ENCODE measurements at places on chromosomes 11 and 22.
A peak's percentile ranks its signal among the peaks of the same experiment; 100 is the strongest.

GRCh38 chr22:49936018-49936972, 17.9 kb downstream of the CRELD2 start:
- DNase-seq: peak; percentile 77

DNA sequence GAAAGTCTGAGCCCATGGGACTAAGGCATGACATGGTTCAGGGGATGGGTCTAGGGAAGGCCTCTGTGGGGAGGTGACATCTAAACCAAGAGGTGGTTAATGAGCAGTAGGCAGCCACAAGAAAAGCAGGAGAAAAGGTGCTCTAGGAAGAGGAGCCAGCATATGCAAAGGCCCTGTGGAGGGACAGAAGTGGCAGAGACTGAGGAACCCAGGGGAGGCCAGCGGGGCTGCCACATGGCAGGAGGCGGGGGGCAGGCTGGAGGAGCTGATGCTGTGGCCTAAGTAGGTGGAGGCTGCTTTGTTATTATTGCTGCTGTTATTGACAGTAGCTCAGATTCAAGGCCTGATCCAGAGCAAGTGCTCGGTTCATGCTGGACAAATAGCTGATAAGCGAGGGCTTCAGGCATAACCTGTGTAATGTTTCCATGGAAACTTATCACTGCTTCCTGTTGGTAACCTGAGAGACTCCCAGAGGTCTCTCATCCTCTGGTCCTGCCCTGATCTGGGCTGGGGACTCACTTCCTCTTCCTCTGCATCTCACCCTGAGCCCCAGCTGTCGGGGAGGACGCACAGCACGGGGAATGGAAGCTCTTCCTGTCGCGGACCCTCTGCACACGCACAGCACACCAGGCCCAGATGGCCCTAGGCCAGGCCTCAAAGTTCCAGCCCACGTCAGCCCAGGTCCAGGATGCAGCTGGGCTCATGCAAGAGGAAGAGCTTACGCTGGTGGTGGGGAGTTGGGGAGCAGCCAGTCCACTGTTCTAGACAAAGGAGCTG, 75.2 kb upstream of the TP53I11 start:
- no peak for DNase-seq

DNA sequence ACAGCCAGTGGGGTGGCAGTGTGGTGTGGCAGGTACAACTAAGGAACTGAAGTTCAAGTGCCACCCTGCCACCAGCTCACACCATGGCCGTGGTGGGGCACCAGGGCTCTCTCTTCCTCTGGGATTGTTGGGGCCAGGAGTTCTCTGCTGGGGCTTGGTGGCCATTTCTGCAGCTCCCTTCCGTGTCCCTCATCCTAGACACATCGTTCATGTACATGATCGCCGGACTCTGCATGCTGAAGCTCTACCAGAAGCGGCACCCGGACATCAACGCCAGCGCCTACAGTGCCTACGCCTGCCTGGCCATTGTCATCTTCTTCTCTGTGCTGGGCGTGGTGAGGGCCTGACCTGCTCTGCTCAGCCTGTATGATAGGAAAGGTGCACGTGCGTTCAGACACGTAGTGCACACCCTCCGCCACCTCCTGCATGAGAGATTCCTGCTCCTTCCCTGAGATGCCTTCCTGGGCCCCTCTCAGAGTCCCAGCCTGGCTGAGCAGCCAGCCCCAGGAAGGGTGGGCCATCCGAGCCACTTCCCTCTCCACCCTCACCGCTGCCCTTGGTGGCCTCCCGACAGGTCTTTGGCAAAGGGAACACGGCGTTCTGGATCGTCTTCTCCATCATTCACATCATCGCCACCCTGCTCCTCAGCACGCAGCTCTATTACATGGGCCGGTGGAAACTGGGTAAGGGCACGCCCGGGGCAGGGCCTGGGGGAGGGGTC, 7.3 kb upstream of the TAGLN start:
- DNase-seq: no peak

- no peak for DNase-seq
Observed at GRCh38 chr11:103898577-103899336, 137.7 kb upstream of the DDI1 start.

GRCh38 chr11:43074810-43075209, 237.0 kb upstream of the API5 start:
- no peak for DNase-seq

DNA sequence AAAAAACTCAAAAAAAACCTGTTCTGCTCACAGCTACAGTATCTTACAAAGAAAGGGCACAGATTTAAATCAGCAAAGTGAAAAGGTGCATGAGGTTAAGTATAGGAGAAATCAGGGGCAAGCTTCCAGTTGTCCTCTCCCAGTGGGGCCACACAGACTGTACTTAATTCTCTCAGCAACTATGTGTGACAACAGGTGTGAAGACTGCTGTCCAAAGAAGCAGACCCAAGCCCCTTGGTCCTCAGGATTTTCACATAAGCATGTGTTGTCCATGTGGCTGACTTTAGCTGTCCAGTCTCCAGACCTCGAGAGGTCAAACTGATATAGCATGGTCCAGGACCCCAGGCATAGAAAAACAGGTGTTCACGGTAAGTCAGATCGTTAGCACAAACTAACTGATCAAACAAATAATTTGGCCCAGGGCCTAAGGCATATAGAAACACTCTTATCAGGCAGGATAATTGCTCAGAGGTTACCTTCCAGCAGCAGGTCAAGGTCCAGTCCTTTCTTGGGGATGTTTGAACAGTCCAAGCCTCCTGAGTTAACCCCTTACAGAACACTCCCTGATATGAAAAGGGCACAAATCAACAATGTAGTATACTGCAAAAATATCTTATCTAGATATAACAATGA, 21.1 kb upstream of the CSTF3 start:
- DNase-seq: no peak

GRCh38 chr22:47152938-47153337, 390.5 kb downstream of the TBC1D22A start:
- DNase-seq: no peak

GRCh38 chr11:94791216-94791889, 23.2 kb downstream of the AMOTL1 start:
- no peak for DNase-seq

GRCh38 chr22:36360871-36361383, 26.8 kb downstream of the MYH9 start:
- DNase-seq: no peak

DNA sequence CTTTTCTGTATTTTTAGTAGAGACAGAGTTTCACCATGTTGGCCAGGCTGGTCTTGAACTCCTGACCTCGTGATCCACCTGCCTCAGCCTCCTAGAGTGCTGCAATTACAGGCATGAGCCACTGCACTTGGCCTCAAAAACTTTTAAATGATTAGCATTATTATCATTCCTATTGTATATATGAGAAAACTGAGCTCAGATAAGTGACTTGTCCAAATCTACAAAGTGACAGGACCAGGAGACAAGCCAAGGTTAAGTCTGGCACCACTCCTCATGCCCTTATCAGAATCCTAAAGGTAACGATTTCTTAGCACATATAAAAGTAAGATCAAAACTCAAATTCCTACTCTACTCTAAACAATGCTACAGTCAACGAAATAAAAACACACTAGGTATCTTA, 32.2 kb upstream of the CHRNA10 start:
- no peak for DNase-seq

GRCh38 chr22:19057539-19057938, 64.7 kb downstream of the DGCR2 start:
- DNase-seq: no peak

DNA sequence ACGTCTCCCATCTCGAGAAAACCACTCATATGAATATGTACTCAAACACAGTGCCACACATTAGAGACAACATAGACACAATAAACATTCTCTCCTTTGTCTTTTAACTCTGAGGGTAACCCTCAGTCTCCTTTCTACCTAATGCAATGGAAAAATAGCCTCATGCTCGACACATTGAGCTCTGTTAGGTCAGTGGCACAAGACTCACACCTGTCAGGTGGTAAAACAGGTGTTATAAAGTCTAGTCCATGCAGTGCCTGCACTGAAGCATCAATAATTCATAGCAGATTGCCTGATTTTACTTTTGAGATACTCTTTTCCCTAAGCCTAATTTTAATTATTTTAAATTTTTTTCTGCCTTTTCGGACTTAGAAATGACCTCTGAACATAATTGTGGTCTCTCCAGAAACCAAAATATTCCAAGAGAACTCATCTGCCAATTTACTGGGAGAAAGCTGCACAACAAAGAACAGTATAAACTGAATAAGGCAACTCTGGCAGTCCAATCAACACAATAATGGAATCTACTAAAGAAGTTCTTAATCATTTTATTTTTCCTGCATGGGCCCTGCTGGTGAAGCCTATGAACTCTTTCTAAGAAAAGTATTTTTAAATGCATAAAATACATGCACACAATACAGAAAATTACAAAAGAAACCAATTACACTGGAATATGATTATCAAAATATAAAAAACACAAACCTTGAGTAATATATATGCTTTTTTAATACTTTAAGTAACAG, 9.9 kb downstream of the RDX start:
- DNase-seq: no peak

- DNase-seq: no peak
Observed at GRCh38 chr11:81866896-81867295, 866.8 kb downstream of the FAM181B start.

DNA sequence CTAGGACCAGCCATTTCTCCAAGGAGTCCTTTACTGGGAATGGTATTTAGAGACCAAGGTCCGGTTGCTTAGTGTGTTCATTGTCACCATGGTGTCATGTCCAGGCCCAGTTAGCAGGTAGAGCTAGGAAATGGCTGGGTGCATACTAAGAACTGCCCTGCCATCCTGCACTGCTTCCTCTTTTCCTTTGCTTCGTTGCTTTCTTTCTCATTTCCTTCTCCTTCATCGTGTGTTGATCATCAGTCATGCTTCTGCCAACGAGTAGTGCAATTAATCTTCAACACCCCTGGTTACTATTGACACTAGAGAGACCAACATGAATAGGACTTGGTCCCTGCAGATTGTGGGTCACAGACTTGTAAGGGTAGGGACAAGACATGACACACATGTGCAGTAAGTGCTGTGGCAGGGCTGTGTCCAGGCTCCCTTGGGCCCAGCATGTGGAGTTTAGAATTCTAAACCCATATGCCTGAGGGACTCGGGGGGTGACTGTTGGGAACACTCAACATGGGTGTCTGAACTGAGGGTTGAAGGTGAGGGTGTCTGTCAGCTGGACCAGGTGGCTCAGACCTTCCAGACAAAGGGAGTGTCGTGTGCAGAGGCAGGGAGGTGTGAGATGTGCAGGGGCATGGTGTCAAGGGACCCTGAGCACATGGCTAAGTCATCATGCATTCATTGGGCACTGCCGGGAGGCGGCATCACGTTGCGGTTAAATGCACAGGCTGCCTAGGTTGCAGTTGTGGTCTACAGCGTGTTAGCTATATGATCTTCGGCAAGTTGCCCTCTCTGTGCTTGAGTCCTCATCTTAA, 42.6 kb downstream of the ST14 start:
- no peak for DNase-seq

GRCh38 chr11:47443028-47443700, 5.8 kb downstream of the RAPSN start:
- DNase-seq: no peak

DNA sequence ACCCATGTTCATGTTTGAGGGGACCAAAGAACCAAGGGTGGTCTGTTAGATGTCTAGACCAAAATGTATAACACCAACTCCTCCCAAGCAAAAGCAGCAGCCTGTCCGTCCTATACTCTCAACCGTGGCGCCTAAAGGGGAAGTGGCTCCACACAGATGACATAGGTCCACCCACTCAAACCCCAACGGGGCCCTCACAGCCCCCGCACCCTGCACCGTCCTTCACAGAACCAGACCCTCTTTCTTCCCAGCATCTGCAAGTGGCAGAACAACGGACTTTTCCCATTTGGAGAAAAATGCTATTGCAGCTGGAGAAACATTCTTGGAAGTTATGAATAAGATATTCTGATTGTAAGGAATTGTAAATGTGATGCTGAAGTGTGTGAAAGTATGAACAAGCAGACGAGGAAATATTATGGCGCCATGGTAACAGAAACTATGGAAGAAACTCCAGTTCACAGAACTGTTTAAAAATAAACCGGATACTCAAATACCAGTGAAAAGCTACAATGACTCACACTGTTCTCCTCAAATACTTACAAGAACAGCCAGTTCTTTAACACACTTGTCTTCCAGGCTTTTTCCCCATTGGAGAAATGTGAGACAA, 76.5 kb upstream of the ARFGAP3 start:
- DNase-seq: no peak

DNA sequence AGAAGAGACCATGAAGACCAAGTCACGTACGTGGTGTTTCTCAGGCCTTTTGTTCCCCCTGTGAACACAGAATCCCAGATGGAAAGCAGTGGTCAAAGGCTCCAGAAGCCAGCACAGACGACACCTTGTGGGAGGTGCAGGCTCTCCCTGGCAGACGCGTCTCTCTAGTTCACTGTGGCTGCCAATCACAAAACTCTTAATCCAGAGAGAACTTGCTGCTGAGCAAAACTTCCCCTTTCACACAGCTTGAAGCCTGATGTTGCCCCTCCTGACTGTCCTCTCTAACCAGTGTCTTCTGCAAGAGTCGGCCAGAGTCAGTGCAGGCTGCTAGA, 67.1 kb downstream of the PIWIL3 start:
- DNase-seq: no peak

- DNase-seq: peak; percentile 60
Observed at GRCh38 chr11:134275534-134276395, at the start of gene GLB1L3. TSS of gene GLB1L3 (plus strand) at chr11:134276379. CDS start at chr11:134276741, 362 bp downstream.

DNA sequence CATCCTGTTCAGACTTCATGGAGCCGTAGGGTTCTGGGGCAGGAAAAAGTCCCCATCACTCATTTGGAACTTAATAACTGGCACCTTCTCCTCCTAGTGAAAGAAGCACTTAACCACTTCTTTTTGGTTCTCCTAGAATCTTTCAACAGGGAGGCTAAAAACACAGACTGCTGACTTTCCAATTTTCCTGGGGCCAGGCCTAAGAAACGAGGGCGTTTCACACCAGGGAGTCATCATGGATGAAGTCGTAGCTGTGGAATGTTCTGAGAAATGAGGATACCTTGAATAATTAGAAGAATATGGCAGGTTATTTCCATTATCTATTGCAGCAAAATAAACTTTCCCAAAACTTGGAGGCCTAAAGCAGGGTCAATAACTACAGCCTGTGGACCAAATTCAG, 26.0 kb upstream of the API5 start:
- no peak for DNase-seq

DNA sequence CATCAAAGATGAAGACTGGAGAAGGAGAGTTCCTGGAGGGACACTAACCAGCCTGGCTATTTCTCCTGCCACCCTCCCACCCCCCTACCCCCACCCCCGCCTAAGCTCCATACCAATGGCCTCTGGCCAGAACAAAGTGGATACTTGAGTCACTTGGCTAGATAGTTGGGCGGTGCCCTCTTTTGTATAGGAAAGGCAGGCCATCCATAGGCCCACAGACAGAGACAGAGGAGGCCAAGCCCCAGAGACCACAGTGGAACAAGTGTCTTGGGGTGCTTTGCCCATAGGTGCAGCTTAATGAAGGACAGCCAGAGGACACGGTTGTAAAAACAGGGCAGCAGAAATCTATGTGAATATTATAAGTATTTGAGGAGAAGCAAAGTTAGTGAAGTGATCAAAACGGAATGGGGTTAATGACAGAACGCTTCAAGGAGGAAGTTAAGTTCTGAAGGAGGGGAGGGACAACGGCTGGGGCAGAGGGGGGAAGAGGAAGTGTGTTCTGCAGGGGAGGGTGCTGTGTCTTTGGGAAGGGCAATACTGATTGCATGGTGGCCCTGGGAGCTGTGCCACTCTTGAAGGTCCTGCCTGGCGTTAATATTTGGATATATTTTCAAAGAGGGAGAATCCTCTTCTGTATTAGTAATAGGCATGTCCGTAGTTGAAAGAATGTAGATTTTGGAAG, 32.7 kb downstream of the FLI1 start:
- no peak for DNase-seq

GRCh38 chr11:9089061-9089460, 2.3 kb downstream of the SCUBE2 start:
- no peak for DNase-seq

GRCh38 chr11:63814383-63814736, 1.1 kb downstream of the SPINDOC start:
- DNase-seq: no peak
